ENCODE measurements at places on chromosomes 2 and 18.

DNA sequence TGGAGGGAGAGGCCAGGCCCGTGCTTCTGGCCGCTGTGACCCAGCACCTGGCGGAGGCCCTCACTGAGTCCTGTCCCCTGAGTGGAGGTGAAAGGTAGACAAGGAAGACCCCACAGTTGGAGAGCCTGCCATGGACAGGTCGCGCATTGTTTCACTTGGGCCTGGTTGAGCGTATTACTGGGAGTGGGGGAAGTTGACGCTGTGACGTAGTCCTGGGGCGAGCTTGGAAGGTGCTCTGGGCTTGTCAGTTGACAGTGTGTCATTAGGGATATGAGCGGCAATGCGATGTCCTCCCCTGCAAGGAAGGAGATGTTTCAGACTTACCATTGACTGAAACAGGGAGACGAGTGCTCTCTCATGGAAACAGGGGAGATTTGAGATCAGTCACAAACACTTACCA is 127.1 kb downstream of the SH3RF3 start:
- DNase-seq = no peak

DNA sequence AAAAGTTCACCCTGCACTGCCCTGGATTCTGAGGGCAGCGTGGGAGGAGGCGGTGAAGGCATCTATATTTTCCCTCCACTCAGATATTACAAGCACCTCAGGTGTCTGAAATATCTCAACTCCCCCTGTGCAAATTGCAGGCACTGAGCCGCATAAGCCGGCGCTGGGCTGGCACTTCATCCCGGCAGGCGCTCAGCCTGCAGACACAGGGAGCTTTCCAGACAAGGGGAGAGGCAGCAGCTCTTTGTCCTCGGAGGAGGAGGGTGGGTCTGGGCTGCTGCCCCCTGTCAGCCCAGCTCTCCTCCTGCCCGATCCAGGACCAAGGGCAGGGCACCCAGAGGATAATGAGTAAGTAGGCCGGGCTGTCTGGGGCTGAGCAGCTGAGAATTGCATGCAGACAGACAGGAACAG is 189.3 kb upstream of the MYT1L start:
- DNase-seq = no peak

DNA sequence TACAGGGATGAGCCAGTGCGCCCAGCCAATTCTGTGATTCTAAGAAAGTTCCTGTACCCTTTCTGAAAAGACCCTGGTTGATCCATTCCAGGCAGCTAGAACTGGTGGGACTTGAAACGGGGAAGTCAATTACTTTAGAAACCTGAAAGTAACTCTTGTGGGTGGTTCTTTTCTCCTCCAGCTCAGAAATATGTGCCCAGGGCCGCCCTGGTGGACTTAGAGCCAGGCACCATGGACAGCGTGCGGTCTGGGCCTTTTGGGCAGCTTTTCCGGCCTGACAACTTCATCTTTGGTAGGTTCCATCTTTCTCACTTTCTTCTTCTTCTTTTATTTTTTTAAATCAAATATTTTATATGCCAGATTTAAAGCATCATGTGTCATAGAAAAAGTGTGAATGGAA is 2.7 kb downstream of the TUBB6 start:
- no peak for DNase-seq

DNA sequence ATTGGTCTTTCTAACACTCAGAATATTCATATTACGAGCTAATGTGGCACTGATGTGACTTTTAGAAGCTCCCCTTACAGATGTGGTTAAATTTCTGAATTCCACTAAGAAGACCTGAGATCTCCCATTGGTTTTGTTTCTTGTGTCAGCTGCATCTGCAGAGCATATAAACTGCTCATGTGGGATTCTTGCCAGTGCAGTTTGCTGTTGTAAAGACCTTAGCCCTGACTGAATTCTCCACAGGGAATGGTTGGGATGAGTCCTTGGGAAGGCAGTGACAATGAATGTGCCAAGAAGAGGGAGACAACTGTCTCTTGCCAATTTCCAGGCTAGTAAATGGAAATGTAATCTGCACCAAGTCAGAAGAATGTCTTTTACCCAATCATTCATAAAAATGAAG is 94.1 kb downstream of the PTPRM start:
- no peak for DNase-seq

GRCh38 chr2:100184055-100184737 is 41.8 kb upstream of the AFF3 start:
- DNase-seq = no peak

DNA sequence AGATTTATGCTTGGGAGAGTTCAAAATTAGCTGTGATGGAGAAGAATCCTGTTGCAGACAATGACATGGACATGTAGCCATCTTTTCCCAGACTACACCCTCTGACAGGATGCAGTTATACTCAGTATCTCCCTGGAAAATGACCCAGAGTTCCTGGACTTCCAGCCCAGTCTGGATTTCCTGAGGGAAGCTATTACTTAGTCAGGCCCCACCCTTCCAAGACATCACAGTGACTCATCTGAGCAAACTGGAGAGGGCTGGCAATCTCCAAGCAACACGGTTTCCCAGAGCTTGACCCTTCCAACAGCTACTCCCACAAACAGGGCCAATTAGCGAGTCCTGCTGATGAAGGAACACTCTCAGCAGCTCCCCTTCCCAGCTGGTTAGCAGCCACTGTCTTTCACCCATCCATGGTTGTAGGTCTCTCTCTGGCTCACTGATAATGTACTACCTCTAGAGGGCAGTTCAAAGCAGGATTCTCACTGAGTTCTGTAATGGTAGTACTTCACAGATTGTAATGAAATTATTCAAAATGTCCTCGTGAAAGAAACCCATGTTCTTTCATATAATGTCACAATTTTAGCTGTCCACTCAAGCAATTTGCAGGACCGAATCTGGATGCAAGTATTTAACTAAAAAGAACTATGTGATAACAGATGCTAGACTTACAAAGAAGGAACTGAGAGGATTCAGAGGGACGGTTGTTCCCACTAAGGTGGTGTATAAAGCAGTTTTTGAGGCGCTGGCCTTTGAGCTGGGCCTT is 110.2 kb downstream of the MDH1 start:
- DNase-seq = peak; percentile 90

- no peak for DNase-seq
These were observed 150.0 kb downstream of the LPIN1 start for GRCh38 chr2:11896386-11896785.

DNA sequence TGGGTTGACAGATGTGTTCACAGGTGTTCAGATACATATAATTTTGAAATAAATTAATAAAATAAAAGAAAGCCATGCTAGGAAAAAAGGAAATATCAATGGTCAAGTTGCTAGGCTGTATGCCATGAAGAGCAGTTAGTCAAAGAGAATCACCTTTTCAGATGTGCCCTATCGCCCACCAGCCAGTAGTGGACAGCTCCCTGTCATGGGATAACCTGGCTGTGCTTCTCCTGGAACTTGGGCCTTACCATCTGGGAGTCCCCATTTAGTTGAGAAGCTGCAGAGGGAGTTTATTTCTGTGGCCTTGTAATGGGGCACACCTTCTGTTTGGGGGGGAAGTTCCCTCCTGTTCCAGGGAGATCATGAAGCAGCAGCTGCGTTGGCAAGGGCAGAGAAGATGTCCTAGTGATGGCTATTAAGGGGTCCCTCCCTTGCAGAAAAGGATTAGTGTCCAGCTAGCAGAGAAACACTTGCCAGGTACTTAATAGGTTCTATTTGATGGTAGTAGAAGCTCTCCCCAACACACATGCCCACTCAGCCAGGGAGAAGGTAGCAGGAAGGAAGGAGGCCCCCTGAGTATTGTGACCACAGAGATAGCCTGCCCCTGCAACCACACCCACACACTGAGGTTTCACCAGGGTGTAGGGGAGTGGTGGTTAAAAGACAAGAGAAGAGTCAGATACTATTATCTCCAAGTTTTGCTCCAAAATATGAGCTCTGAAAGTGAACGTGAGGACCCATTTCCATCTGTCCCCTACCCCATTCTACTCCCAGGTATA is 117.7 kb downstream of the B3GNT2 start:
- DNase-seq = no peak

Data from HFFc6 (cell line).